HFFc6 (cell line): ENCODE measurements at places on chromosomes 5 and 9. TPM values are rescaled to one million over a fixed set of nuclear protein-coding genes. Genes with fewer than 3 reads are reported as not detected.

GRCh38 chr5:130870691-130871090, 294.4 kb downstream of the HINT1 start:
- H3K36me3 ChIP-seq: no peaks in the 10 kb centered on the region
- no peak for DNase-seq
- H3K4me1 ChIP-seq: no peaks in the 10 kb centered on the region
- no peaks in the 10 kb centered on the region; the same call in 1 of the 2 replicates for H3K27me3 ChIP-seq

GRCh38 chr5:53249529-53250200, 140.1 kb upstream of the MOCS2 start:
- peaks cover 83% of the 10 kb centered on the region for H3K4me1 ChIP-seq
- H3K36me3 ChIP-seq: no peaks in the 10 kb centered on the region
- H3K27ac ChIP-seq: peak overlapping the region; percentile 70
- peak overlapping the region; percentile 44 for H3K4me3 ChIP-seq
- peak; percentile 94 for DNase-seq

The TRMO gene
- total RNA-seq: 8.7 to 9.5 TPM (median 8.8 TPM) in 3 replicates

The GRK6 gene
- total RNA-seq: 26.9 to 28.9 TPM (median 27.7 TPM) in 3 replicates

The CCDC192 gene
- total RNA-seq: not detected in 3 replicates
